ENCODE measurements at places on chromosomes 13 and 19. TPM values are rescaled to one million over a fixed set of nuclear protein-coding genes. Genes with fewer than 3 reads are reported as not detected.

The CBARP gene
- total RNA-seq, result 2.3 TPM

The LRRC63 gene
- total RNA-seq, result not detected

The EDNRB gene
- 19.4 TPM for total RNA-seq

The SIGLEC9 gene
- 4.6 TPM for total RNA-seq

The KLF16 gene
- total RNA-seq, result 8.4 TPM

The INAFM1 gene
- 31.5 TPM for total RNA-seq

The PCP2 gene
- not detected for total RNA-seq

The DOHH gene
- 30.3 TPM for total RNA-seq

The RYR1 gene
- total RNA-seq, result 5.7 TPM

The KLK3 gene
- total RNA-seq, result not detected

The TMPRSS9 gene
- not detected for total RNA-seq

The LAIR2 gene
- not detected for total RNA-seq

The GRIK5 gene
- total RNA-seq, result 3.3 TPM

The TLE6 gene
- total RNA-seq, result 4.4 TPM

The ZNF610 gene
- total RNA-seq, result 7.2 TPM

The ZNF177 gene
- 1.4 TPM for total RNA-seq

The AMH gene
- 5.4 TPM for total RNA-seq

The C3 gene
- 256 TPM for total RNA-seq

The OVOL3 gene
- total RNA-seq, result not detected

The CEACAM21 gene
- total RNA-seq, result 0.60 TPM

The ZNF665 gene
- total RNA-seq, result 5.4 TPM

The DPY19L3 gene
- 19.4 TPM for total RNA-seq

The MISP gene
- not detected for total RNA-seq

The CD37 gene
- 15.0 TPM for total RNA-seq

The FAM216B gene
- not detected for total RNA-seq

Measured in tibial nerve (tissue), 4 donors.